GM12891 (cell line): ENCODE measurements at places on chromosomes 1 and 21.

DNA sequence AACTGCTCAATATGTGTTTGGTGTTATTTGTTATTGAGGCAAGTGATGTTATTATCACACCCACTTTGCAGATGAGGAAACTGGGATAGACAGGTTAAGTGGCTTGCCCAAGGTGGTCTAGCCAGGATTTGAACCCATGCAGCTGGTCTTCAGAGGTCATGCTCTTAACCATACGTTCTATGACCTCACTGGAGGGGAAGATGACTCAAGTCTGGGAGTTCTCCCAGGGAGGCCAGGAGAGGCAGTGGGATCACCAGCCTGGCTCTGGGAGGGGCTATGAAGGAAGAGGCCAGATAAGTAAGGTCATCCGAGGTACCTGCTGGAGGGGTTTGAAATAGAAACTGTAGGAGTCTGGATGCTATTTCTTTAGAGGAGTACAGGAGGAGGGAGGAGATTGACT lies 95.3 kb downstream of the NAV1 start:
- DNase-seq: no peak

GRCh38 chr1:176416777-176417176 lies 46.2 kb upstream of the PAPPA2 start:
- DNase-seq: no peak

DNA sequence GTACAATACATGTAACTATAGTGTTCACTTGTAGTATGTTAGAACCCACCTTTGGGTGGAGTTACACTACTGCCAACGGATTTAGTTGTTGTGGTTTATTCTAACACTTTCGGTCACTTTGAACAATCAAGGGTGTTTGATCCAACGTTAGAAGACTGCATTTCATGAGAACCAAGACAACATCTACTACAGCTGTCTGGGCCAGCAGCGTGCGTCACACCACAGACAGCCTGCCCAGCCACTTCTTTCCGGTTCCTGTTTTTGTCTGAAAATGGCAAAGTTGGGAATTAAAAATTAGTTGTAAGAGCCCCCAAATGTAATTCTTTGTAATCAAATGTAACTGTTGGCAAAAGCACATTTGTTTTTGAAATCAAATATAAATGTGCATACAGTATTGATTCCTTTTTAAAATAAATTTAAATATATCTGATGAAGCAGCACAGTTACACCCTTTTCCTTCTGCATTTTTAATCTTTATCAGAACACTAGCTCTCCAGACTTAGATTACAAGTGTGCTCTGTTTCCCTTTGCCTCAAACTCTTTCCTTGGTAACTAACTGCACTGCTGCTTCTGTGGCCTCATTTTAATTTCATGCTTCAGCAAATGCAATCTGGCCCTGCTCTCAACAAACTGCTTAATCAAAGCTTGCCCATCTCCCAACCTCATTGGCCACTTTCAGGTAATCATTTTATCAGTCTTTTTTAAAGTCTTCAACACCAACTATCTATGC lies 86.6 kb upstream of the DPH5 start:
- DNase-seq: no peak

DNA sequence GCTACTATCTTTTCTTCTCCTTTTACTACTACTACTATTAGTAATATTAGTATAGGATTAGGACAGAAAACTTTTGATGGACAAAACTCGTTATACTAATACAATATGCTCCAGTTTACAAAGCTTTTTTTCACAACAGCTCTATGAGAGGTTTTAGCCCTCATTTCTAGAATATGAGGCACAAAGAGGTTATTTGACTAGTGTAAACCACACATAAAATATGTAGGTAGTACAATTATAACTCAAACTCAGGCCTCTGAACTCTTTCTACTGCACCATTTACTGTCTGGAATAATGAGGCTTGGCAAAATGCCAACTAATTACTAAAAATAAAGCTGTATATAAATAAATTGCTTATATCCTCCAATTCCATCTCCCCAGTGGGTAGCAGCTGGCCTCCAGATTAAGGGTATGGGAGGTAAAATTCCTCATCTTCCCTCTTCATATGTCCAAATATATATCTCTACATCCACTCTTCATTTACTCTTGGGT lies 99.9 kb downstream of the LYST start:
- no peak for DNase-seq

GRCh38 chr1:176837708-176838107 lies 326.8 kb downstream of the ASTN1 start:
- no peak for DNase-seq

DNA sequence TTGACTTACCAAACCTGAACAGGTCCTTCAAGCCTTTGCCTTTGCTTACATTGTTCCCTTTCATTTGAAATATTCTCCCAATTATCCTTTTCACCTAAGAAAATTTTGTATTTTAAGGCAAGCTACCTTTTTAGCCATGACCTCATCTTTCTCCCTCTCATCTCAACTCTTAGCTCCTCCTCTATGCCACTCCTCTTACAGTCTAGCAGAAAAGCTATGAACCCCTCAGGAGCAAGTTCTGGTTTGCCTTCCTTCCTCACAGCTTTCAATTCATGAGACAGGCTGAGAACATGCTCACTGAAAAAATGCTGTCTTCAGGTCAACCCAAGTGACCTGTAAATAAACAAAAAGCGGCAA lies 8.3 kb upstream of the MUTYH start:
- no peak for DNase-seq

DNA sequence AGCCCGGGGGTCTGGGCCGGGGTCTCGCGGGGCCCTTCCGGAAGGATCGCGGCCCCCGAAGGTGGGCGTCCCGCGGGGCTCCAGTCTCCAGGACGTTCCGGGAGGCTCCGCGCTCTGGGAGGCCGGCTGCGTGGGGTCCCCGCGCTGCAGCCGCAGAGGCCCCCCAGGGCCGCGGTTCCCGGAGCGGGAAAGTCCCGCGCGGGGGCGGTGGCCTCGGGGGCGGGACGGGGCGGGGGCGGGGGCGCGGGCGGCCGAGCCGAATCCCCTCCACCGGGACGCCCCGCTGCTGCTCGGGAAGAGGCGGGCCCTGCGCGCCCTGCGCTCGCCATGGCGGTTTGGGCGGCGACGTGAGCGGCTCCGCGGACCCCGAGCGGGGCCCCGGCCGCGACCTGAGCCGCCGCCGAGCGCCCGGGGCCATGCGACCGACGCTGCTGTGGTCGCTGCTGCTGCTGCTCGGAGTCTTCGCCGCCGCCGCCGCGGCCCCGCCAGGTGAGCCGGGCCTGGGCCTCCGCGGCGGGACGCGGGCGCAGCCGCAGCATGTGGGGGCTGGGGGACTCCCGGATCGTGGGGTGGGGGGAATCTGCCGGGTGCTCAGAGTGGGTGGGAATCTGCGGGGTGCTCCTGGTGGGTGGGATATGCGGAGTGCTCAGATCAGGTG lies at the start of gene IFNGR2:
Gene IFNGR2 (plus strand): TSS at position 286 of the 658 bp plus-strand sequence. CDS start 131 bp downstream, at position 417.
- DNase-seq: peak; percentile 72
